SJCRH30 (cell line): ENCODE measurements at places on chromosomes 3 and 15. TPM values are rescaled to one million over a fixed set of nuclear protein-coding genes. Genes with fewer than 3 reads are reported as not detected.

MOBP gene
- total RNA-seq: 0.04 TPM in 1 of 2 replicates, not detected in the other

TMEM40 gene
- 0.10 TPM in 1 of 2 replicates, not detected in the other for total RNA-seq

OCA2 gene
- total RNA-seq: not detected in 2 replicates

- DNase-seq: no peak
These were observed 46.6 kb downstream of the APH1B start for GRCh38 chr15:63323798-63324563.

- DNase-seq: no peak
These were observed 44.1 kb downstream of the DHX36 start for GRCh38 chr3:154280161-154280560.

GRCh38 chr15:95016511-95017229, 785.3 kb downstream of the MCTP2 start:
- DNase-seq: no peak

GRCh38 chr3:30512576-30512975, 93.8 kb upstream of the TGFBR2 start:
- no peak for DNase-seq

DNA sequence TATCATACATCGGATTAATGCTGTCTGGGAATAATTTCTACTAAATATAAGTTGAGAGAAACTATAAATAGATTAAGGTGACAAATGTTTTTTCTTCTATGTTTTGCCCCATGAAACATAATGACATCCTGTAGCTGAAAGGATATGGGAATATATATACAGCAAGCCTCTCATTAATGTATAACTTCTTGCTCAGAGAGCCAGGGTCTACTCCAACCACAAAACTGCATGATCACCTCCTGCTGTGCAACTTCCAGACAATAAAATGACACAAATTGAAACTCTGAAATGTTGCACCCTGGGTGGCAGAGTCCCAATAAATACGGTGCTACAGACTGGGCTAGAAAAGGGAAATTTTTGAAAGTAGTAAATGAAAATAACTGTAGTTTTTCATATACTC, 571.9 kb upstream of the CBLB start:
- no peak for DNase-seq

- DNase-seq: no peak
These were observed 24.1 kb downstream of the POPDC2 start for GRCh38 chr3:119636249-119636648.

DNA sequence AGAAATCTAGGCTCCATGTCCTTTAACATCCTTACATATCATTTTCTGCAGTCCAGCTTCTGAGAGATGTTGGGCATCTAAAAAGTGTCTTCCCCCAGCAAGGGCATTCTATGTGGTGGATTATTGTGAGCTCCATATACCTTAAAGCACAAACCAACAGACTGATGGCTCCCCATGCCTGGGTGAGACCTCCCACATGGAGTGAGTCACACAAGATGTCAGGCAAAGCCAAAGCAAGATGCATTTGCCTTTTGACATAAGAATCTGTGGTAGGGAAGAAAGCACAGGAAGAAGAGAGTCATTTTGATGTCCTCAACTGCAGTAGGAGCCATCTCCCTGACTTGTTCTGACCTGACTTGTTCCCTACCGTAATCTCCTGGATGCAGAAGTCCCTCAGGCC, 238.7 kb upstream of the EIF1B start:
- no peak for DNase-seq

- no peak for DNase-seq
These were observed 153.4 kb downstream of the CBLB start for GRCh38 chr3:105715372-105715771.

- no peak for DNase-seq
These were observed 55.1 kb upstream of the ATOSA start for GRCh38 chr15:52734329-52734728.

DNA sequence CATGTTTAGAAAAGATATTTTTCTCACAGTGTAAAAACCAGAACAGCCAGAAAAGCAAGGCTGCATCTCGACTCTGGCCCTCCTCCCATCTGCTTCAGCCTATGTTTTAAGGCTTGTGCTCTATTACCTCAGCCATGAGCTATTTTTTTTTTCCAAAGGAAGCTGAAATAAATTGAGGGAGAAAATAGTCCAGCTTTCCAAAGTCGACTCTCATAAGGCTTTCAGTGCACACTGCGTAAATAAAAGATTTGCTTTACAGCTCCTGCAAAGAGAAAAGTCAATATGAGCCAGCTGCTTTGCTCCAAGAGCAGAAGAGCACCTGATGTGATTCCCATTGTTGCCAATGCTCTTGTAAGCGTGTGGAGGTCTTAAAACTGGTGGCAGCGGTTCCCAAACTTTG, 26.7 kb downstream of the SCG3 start:
- no peak for DNase-seq

DNA sequence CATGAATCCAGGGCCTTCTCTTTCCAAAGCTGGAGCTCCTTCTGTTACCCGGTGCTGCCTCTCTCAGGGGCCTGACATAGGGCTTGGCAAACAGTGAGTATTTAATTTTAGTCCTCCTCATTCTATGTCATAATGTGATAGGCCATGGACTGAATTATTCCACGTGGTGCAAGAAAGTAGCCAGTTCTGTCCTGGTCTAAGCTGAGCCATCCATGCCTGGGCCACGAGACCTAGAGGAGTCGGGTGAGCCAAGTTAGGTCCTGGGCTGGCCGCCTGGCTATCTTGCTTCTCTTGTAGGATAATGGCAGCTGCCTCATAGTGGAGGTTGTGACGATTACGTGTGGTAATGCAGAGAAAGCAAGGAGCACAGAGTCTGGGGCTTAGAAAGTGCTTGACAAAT, 170.6 kb downstream of the FAM43A start:
- no peak for DNase-seq
